ENCODE measurements at places on chromosomes 2 and 18.

GRCh38 chr2:140457483-140457882 lies 1673.3 kb downstream of the LRP1B start:
- no peak for DNase-seq

DNA sequence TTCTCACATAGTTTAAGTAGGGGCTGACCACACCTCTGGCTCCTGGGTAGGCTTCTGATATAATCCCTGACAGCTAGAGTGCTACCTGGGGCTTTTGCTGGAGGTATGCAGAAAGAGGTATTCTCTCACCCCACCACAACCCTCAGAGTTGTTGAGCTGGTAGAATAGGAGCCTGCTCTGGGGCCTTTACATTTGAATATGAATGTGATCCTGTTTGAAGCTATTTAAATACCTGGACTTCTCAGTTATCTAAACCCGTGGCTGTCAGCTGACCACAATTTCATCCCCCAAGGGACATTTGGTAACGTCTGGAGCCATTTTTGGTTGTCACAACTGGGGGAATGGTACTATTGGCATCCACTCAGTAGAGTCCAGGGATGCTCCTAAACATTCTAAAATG lies 669.1 kb downstream of the SATB2 start:
- no peak for DNase-seq

DNA sequence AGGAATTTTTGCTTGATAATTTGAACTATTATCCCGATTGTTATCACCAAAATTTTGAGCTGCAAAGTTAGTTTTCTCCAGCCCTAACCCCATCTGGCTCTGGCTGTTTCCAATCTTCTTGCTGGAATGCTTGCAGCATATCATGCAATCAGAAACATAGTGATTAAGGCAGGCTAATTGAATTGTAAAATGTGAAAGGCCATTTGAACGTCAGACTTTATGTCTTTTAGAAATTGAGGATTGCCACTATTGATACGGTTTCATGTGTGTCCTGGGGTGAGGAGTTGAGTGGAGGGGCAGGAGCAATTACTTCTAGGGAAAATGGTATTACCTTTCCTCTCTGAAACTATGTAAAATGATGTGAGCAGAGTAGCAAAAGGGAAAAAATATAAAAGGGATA lies 1674.5 kb upstream of the LRRTM1 start:
- DNase-seq, result no peak

DNA sequence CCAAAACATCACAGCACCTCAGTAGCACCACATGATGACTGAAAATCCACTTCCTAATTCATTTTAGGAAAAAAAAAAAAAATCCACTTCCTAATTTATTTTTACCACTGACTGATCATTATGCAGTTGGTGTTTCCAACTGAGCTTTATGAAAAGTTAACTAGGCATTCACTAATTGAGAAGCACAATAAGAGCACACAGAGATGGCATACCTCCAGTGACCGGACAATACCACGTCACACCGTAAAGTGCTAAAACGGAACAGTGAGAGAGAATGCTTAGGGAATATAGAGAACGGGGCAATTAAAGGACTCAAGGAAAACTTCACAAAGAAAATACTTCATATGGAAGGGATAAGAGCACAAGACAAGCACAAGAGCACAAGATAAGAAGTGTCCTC lies 212.5 kb downstream of the NBAS start:
- no peak for DNase-seq

GRCh38 chr2:162934191-162934590 lies 95.6 kb upstream of the KCNH7 start:
- no peak for DNase-seq

GRCh38 chr2:75606761-75607399 lies 39.7 kb upstream of the MRPL19 start:
- DNase-seq, result no peak

DNA sequence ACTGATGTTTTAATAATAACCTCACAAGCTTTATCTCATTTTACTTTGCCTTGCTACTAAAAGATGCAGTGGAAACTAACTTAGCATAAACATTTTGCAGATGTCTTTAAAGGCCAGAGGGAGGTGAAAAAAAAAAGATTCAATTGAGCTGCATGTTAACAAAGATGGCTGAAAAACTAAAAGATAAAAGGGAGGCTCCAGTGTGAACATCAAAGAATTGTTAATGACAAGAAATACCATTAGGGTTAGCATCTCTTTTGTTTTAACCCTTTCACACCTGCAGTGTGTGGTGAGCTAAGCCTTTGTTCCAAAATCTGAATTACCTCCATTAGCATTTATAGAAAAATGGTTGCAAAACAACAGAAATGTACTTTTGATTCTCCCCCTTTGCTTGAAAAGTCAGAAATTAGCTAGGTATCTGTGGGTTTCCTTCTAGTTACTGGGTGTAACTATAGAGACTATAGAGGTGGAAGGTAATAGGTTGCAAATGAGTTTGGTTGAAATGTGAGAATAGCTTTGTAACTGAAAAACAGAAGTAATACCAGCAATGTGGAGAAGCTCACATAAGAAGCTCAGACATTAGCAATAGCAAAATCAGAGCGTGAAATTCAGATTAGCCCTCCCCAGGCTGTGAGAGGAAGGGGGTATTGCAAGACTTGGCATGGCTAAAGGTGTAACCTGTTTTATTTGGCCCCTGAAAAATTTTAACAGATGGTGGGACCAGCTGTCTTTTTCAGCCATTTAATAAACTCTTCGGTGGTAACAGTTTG lies 34.8 kb upstream of the SP5 start:
- DNase-seq, result no peak

GRCh38 chr18:35106845-35107148 lies 65.6 kb downstream of the MAPRE2 start:
- no peak for DNase-seq

DNA sequence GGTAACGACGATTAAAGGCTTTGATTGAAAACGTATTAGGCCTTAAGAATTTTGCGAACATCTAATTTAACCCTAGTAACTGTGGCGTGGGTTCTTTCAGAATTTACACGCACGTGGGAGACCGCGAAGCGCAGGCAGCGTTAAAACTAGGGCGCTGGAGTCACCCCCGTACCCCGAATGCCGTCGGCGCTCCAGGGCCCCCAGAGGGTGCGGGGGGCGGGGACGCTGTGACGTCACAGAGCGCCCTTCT lies 673 bp upstream of the SMCHD1 start:
- peak; percentile 73 for DNase-seq

GRCh38 chr2:233643128-233643527 lies 6.9 kb downstream of the UGT1A10 start:
- no peak for DNase-seq

GRCh38 chr18:58793361-58793760 lies 71.3 kb upstream of the ZNF532 start:
- no peak for DNase-seq

- no peak for DNase-seq
Observed at GRCh38 chr2:128041561-128041960, 13.7 kb upstream of the SAP130 start.

DNA sequence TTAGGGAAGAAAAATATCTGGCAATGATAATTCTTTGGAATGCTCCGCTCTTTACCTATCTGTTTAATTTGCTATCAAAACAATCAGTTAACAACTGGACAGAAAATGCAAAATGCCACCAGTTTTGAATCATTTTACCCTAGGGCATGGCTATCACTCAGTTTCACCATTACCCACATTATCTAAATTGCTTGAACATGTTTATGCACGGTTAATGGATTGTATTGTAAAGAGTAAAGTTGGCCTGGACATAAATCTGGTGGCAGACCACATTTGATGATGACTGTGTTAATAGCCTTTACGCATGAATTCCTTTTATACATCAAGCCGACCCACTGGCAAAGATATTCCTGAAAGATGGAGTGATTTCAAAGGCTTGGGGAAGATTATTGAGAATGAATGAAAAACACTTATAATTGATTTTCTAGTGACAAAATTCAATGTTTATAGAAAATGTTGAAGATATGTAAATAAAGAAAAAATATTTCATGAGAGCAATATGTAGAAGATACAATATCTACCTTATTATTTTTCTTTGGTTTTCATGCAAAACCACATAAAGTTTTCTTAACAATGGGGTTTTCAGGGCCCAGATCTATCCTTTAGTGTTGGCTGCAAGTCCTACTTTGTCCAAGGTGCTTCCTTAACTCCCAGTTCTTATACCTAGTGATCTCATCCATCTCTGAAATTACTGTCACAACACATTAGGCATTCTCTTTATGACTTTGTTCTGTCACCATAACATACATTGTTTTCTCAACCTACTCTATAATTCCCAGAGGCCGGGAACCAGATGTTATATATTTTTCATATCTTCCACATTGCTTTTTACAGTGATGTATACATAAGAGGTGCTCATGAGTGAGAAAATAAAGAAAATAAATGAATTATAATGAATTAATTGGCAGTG lies 265.1 kb downstream of the RIT2 start:
- DNase-seq, result no peak

GRCh38 chr2:38619458-38620164 lies 16.9 kb upstream of the HNRNPLL start:
- no peak for DNase-seq

DNA sequence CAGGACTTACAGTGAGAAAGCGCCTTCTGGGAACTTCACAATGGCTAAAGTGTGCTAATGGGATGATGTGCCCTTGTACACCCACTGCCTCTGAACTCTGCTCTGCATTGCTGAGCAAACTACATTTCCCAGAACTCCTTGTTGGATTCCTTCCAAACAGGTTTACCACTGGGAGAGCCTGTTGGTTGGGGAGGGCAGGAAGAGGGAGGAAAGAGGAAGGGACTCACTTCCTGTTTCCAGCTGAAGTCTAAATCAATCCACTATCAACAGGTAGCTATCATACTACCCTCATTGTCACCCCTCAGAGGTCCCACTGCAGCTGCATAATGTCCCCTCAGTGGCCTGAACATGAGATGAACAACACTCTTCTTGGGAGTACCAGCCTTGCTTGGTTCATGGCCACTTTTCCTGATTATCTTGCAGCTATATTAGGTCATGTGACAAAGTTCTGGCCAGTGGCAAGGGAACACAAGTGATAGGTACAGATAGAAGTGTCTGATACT lies 109.7 kb downstream of the MSH2 start:
- DNase-seq, result no peak

DNA sequence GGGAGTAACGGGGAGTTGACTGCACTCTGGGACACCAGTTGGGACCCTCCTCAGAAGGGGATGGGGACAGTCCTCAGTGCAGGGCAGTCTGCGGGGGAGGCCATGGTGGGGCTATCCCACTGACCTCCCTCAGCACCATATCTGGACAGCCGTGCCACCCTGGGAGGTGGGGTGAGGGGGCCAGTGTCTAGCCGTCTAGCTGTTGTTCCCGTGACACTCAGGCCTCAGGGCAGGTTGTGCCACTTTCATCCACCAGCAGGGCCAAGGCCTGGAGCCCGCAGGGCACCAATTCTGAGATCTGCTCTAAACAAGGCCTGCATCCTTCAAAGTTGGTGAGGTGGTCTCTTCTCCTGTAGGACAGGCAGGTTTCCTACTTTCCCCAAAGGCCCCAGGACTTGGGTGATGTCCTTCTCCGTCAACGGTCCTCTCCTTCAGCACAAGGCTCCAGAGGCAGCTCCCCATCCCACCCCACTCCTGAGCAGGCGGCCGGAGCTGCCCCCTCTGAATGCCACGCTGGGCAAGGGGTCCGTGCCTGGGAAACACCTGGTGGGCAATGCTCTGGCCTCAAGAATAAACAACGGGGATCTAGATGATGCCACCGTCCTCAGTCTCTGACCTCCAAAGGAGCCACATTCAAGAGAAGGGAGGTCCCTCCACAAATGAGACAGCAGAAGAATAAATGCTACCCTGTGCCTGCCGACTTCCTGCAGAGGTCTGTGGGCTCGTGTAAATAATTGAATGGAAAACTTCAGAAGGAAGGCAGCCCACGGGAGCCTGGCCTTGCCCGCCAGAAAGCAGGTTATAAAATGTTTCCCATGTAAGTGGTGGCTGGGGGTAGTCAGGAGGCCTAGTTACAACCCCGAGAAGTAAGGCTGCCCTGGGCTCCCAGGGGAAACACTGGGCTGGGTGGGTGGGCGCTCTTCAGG lies 42.8 kb upstream of the PTMA start:
- DNase-seq, result no peak

DNA sequence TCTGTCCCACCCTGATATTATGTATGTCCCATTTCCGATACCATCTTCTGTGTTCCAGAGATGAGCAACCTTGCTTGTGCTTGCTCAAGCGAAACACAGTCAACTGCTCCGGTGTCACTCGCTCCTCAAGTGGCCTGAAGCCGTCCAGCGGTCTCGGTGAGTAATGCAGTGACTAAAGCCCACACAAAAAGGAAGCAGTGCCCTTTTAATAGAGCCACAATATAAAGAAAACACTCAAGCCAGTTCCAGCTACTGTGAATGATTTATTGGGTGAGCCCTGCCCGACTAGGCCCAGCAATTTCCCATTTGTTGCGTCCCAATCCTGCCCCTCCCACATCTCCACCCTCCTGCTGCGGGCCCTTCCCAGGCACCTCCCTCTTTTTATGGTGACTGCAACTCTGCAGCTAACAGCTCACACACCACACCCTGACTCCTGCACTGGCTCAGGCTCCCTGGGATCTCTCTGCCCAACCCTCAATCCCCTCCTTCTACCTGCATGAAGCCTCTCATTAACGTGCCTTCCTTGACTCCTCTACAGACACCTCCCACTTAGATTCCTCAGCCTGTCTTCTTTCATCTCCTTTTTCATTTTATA lies 44.2 kb upstream of the DSC1 start:
- no peak for DNase-seq

DNA sequence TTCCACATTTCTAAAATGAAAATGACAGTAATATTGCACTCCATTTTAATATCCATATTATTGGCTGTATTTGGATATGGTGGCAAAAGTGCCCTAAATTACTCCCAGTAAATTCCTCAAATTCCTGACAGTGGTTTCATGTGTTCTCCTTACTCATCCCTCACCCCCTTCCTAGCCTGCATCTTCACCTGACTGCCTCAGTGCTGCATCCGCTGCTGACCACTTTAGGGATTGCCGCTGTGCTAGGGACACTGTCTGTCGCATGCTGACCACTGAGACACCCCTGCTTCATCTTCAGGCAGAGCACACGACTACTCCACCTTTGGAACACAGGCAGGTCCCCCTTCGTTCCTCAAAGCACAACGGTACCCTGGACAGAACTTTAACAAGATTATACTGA lies 32.6 kb downstream of the DSEL start:
- no peak for DNase-seq

DNA sequence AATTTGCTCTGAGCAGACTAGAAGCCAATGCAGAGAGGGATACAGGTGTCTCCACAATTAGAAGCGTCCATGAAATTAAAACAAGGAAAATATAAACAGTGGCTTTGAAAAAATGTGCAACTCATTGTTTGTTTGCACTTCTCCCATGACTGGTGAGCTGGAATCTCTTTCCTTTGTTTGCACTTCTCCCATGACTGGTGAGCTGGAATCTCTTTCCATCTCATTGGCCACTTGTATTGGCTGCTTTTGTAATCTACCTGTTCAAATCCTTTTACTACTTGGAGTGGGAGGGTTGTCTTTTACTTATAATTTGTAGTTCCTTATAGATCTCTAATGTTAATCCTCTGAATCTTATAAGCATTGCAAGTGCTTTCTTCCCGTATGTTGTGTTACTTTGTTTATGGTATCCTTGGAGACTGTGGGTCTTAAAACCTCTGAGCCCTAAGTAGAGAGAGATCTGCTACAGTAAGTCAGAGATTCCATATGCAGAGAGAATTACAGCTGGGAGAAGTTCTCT lies 94.1 kb downstream of the RTN4 start:
- DNase-seq, result no peak

All from T-helper 22 cell (primary cell).